ENCODE measurements at places on chromosomes 6 and 20.

- DNase-seq, result no peak
Observed at GRCh38 chr6:162234631-162235030, 492.9 kb downstream of the PRKN start.

GRCh38 chr6:15349379-15349778 lies 103.5 kb downstream of the JARID2 start:
- DNase-seq, result no peak

- no peak for DNase-seq
Observed at GRCh38 chr6:34476447-34476846, 10.6 kb downstream of the PACSIN1 start.

- DNase-seq, result no peak
Observed at GRCh38 chr6:168182366-168182765, 103.4 kb upstream of the FRMD1 start.

- no peak for DNase-seq
Observed at GRCh38 chr20:23918896-23919295, 39.3 kb upstream of the CST5 start.

GRCh38 chr6:52403627-52404026 lies 16.5 kb upstream of the EFHC1 start:
- no peak for DNase-seq

DNA sequence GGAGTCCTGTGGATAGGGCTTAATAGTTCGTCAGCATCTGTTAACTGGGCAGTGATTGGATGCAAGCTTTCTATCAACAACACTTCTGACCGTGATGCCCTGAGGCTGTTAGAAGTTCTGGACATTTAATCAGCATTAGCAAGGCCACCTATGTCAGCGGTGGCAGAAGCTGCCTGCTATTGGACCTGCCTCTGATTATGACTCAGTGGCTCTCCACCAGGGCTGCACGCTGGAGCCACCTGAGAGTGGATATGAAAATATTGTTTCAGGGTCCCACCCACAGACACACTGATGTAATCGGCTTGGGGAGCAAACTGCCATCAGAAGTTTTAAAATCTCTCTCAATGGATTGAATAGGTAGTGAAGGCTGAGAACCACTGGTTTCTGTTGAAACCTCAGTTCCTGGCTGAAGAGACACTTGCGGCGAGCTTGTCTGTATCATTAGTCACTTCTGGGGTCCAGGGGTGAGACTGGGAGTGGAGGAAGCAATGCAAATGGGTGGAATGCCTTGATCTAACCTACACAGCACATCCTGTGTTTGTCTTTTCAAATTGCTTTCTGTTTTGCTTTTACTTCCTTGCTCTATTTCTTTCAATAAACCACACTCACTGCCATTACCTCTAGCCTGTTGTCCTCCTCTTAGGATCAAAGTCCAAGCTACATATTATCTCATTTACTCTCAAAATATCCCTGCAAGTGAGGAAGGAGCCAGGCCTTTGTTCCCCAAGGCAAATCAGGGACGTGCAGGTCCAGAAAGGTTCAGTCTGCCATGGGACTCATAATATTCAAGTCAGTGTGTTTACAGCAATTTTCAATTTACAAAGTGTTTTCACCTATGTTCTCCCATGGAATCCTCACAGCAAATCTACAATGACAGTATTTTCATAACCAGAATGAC lies 4.2 kb downstream of the CLIC5 start:
- no peak for DNase-seq

DNA sequence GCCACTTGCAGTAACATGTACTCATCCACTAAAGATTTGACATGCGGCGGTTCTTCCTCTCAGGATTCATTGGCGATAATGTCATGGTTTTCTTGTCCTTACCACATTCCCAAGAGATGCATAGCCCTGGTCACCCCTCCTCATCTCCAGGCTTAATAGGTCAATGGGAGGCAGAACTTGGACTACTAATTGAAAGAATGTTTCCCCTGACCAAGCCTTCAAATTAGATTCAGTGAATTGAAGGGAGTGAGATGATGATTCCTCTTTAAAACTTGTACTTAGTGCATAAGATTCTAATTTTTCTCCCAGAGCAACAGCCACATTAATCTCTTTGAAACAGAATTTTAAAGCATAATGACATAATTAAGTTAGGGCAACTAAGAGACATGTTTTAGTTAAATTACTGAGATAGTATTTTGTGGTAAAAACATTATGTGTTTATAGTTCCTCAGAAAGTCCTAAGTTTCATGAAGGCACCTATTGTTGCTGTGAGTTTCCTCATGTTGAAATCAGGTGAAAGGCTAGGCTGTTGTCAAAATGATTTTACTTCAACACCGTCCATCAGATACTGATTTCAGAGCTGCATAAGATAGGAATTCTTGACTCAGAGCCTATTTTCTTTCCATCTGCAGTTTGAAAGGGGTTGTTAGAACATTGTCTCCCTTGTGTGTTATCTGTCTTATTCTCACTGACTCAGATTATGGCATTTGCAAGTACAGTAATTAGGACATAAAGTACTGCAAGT lies 48.5 kb downstream of the STK4 start:
- DNase-seq, result no peak

DNA sequence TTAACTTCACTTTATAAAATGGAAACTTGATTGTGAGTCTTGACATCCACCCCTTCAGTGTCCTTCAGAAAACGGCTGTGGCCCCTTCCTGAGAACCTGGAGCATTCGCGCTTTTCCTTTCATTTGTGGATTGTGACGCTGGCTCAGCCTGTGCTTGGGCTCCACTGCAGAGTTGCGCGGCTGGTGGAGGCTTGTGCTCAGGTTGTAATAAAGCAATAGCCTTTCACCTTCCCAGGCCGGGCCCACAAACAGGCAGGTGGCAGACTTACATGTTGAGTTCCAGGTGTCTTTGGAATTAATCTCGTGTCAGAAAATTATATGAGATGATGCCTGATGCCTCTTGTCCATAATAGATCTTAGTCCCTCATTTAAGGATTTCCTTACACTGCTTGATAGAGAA lies 199.9 kb downstream of the CDH4 start:
- no peak for DNase-seq

GRCh38 chr6:19219931-19220330 lies 617.2 kb upstream of the ID4 start:
- DNase-seq, result no peak

DNA sequence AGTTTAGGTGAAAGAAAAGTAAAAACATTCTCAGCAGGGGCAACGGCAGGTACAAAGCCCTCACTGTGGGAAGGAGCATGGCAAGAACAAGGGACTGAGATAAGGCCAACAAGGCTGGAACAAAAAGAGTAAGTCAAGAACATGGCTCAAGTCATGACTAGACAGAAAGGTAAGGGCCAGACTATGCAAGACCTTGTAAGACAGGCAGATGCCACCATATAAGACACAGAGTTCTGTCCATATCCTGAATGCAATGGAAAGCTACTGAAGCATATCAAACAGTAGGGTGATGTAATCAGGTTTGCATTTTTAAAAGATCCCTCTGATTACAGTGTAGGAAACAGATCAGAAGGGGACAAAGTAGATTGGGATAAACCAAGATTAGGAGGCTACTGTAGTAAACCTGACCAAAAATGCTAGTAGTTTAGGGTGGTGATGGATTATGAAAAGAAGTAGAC lies 5.5 kb downstream of the REV3L start:
- DNase-seq, result no peak

DNA sequence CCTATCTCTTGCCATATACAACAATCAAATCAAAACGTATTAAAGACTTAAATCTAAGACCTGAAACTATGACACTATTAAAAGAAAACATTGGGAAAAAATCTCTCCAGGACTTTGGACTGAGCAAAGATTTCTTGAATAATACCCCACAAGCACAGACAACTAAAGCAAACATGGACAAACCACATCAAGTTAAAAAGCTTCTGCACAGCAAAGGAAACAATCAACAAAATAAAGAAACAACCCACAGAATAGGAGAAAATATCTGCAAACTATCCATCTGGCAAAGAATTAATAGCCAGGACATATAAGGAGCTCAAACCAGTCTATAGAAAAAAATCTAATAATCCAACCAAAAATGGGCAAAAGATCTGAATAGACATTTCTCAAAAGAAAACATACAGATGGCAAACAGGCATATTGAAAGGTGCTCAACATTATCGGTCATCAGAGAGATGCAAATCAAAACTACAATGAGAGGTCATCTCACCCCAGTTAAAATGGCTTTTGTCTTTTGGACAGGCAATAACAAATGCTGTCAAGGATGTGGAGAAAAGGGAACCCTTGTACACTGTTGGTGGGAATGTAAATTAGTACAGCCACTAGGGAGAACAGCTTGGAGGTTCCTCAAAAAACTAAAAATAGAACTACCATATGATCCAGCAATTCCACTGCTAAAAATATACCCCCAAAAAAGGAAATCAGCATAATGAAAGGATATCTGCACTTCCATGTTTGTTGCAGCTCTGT lies 76.2 kb downstream of the SNX5 start:
- no peak for DNase-seq

GRCh38 chr20:46523108-46523507 lies 9.7 kb upstream of the ZNF334 start:
- DNase-seq, result no peak

DNA sequence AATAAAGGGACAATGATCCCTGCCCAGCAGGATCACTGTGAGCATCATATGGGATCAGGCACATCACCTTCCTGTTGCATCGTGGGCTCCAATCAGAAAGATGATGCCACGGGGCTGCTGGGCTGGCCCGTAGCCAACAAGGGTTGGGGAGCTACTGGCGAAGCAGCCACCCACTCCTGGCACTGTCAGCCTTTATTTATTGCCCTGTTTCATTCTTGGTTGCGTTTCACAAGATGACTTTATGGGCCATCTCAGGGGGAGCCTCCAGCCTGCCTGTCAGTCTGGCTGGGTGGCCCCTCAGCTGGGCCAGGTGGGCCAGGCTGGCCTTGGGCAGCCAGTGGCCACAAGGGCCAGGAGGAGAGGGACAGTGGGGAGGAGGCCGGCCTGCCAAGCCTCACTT lies 17.3 kb downstream of the VSTM2L start:
- DNase-seq, result no peak

DNA sequence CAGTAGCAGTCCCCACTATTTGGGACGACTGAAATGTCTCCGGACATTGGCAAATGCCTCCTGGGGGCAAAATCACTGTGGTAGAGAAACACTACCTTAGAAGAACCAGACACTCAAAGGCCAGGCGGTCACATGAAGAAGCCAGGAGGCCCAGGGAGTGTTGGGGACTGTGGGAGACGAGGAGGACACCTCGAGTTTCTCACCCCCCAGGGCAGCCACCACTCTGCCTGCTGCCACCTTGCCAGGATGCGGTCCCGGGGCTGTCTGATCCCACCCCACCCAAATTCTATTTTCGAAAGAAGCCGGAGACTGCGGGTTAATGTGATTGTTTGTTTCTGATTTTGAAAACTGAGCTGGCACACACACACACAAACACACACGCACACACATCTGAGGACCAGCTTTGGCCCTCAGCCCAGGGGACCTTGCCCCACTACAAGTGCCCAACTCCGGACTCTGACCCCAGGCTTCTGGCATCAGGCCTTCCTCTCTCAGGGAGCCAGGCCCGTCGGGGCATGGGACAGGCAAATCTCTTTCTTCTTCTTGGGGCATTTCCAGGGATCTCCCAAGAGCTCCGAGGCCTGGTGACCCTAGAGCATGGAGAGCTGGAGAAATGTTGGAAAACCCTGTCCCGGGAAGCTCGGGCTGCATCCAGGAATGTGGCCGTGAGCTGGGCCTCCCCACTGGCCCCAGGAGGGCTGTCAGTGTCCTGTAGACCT lies 187.5 kb upstream of the PMEPA1 start:
- no peak for DNase-seq

DNA sequence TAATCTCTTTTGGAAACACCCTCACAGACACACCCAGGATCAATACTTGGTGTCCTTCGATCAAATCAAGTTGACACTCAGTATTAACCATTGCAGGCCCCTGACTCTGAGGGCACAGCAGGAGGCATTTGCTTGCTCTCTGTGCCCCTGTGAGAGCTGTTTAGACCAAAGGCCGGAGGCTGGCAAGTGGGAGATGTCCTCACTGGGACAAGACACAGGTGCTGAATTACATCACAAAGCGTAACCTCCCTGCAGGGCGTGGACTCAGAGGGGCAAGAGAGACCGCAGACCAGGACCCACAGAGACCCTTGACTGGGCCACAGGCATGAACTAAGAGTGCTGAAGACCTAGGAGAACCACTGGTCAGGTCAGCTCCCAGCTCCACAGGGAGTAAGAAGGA lies at the start of gene CST8:
TSS of gene CST8 (plus strand) at position 301 of the 400 bp plus-strand sequence. CDS start 551 bp downstream, outside the sequence.
- DNase-seq, result no peak

DNA sequence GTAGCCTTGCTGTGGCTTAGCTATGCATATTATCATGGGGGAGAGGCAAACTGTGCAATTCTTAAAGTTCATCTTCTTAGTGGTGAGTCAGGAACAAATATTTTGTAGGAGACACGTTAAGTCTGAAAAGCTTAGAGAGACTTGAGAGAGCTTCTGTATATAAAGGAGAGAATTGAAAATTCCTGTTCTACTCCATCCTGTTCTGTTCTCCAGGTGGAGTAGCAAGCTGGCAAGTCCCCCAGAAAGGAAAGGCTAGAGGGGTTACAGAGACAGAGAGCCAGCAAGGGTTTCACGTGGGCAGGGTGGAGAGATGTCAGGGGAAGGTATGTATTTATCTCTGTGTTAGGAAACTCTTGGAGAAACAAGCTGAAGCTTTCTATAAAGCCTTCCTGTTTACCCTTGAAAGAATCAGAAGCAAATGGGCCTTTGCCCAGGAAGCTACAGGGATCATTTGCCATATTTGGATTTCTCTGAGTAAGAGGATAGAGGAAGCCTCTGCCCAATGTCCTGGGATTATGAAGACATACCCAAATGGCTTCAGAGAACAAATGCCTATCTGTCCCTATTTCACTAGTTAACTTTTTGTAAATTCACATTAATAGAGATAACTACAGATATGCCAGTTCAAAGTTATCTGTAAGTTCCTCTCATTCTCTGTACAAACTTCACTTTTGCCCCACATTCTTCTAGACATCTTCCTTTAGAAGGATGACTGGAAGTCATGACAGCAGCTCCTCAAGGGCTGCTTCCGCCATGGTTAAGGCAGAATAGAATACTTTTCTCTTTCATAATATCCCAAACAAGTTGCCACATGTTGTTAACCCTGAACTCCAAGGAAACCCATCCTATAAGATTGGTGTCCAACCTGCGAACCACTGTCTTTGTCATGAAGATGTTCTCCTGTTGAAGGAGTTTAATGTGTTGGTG lies 126.7 kb upstream of the NEDD9 start:
- no peak for DNase-seq

- no peak for DNase-seq
Observed at GRCh38 chr20:16378712-16379370, 194.4 kb downstream of the KIF16B start.
